MM.1S (cell line): ENCODE measurements at places on chromosomes 12 and 14.

GRCh38 chr12:125194163-125194773, 129.0 kb downstream of the AACS start:
- H3K4me3 ChIP-seq = no peak overlapping the region
- DNase-seq = no peak
- no peaks in the 10 kb centered on the region for H3K36me3 ChIP-seq
- H3K27ac ChIP-seq = no peak overlapping the region
- H3K4me1 ChIP-seq = no peaks in the 10 kb centered on the region

DNA sequence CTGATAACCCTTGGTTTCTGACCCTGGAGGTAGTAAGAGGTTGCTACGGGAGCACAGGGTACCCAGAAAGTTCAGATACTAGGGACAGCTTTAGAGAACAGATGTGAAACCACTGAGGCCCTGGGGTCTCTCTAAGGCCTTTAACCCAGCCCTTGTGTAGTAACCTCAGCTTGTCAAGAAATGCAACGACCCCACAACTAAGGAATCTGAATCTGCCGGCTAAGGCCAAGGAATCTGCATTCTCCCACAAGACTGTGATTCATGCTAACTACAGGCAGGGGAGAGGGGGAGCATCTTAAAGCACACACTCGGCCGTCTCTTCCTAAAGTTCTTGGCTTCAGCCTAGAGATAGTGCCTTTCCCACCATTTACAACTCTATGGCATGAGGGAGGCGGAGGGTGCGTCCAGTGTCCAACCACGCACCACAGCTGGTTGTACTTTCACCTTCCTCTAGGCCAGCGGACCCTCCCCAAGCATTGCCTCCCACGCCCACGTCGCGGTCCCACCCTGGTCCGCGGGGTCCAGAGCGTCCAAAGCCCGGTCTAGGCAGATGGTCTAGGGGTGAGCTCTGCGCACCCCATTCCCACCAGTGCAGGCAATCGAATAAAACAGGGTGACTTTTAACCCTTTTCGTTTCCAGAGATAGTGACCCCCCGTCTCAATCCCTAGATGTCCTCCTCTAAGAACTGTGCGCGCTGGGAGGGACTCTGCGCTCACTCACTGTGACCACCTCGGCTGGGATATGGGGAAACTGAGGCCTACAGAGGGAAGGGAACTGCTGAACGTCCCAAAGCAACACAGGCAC, 735 bp upstream of the VASH1 start:
- no peak overlapping the region for H3K27ac ChIP-seq
- no peaks in the 10 kb centered on the region for H3K36me3 ChIP-seq
- no peak for DNase-seq
- 0 out of 2 replicates have a peak, but pooled peaks cover 4% of the 10 kb centered on the region for H3K27me3 ChIP-seq
- H3K4me3 ChIP-seq = no peak overlapping the region; the same call in 1 of the 2 replicates
- no peaks in the 10 kb centered on the region for H3K4me1 ChIP-seq

- H3K27me3 ChIP-seq = peaks cover 87% of the 10 kb centered on the region
- no peak overlapping the region for H3K27ac ChIP-seq
- no peak overlapping the region for H3K4me3 ChIP-seq
- H3K36me3 ChIP-seq = no peaks in the 10 kb centered on the region
Observed at GRCh38 chr12:48973941-48974673, 2.6 kb upstream of the WNT10B start.

GRCh38 chr14:56431013-56431412, 148.6 kb upstream of the TMEM260 start:
- H3K4me3 ChIP-seq = no peak overlapping the region
- H3K27me3 ChIP-seq = no peaks in the 10 kb centered on the region
- H3K27ac ChIP-seq = no peak overlapping the region
- DNase-seq = no peak
- no peaks in the 10 kb centered on the region for H3K4me1 ChIP-seq

GRCh38 chr12:56253091-56253490, 5.1 kb downstream of the ANKRD52 start:
- H3K27ac ChIP-seq = no peak overlapping the region
- H3K4me1 ChIP-seq = 0 out of 2 replicates have a peak, but pooled peaks cover 4% of the 10 kb centered on the region
- H3K4me3 ChIP-seq = no peak overlapping the region
- no peak for DNase-seq

- peak; percentile 14 for DNase-seq
- H3K4me1 ChIP-seq = no peaks in the 10 kb centered on the region
- H3K27ac ChIP-seq = no peak overlapping the region
- no peaks in the 10 kb centered on the region for H3K27me3 ChIP-seq
Observed at GRCh38 chr14:101960225-101960624, 4.1 kb upstream of the DYNC1H1 start.

GRCh38 chr12:107845226-107845979, 70.9 kb downstream of the ASCL4 start:
- H3K27ac ChIP-seq = no peak overlapping the region
- H3K27me3 ChIP-seq = no peaks in the 10 kb centered on the region
- no peak overlapping the region for H3K4me3 ChIP-seq
- no peaks in the 10 kb centered on the region for H3K36me3 ChIP-seq
- 0 out of 2 replicates have a peak, but pooled peaks cover 2% of the 10 kb centered on the region for H3K4me1 ChIP-seq

- no peak overlapping the region for H3K27ac ChIP-seq
- DNase-seq = no peak
- H3K27me3 ChIP-seq = no peaks in the 10 kb centered on the region
- H3K4me1 ChIP-seq = no peaks in the 10 kb centered on the region
Observed at GRCh38 chr12:6396031-6396430, 12.1 kb downstream of the LTBR start.

DNA sequence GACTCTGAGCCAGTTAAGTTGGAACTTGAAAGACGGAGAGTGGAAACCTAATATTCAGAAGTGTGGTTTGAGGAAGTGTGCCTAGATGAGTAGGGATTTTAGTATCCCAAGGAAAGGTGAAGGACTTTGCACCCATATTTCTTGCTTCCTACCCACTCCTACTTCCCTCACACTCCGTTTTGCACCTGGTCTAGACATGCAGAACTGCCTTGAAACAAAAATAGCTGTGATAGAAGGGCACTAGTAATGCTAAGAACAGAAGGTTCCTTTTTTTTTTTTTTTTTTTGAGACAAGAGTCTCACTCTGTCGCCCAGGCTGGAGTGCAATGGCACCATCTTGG, 732 bp upstream of the ARF3 start:
- peak overlapping the region; percentile 95 for H3K4me3 ChIP-seq
- DNase-seq = no peak
- H3K27ac ChIP-seq = no peak overlapping the region
- H3K4me1 ChIP-seq = peaks cover 15% of the 10 kb centered on the region
- no peaks in the 10 kb centered on the region for H3K27me3 ChIP-seq
- H3K36me3 ChIP-seq = no peaks in the 10 kb centered on the region

GRCh38 chr12:30914986-30915591, 11.5 kb upstream of the TSPAN11 start:
- H3K27me3 ChIP-seq = no peaks in the 10 kb centered on the region
- H3K4me3 ChIP-seq = no peak overlapping the region
- H3K36me3 ChIP-seq = no peaks in the 10 kb centered on the region
- H3K4me1 ChIP-seq = no peaks in the 10 kb centered on the region

DNA sequence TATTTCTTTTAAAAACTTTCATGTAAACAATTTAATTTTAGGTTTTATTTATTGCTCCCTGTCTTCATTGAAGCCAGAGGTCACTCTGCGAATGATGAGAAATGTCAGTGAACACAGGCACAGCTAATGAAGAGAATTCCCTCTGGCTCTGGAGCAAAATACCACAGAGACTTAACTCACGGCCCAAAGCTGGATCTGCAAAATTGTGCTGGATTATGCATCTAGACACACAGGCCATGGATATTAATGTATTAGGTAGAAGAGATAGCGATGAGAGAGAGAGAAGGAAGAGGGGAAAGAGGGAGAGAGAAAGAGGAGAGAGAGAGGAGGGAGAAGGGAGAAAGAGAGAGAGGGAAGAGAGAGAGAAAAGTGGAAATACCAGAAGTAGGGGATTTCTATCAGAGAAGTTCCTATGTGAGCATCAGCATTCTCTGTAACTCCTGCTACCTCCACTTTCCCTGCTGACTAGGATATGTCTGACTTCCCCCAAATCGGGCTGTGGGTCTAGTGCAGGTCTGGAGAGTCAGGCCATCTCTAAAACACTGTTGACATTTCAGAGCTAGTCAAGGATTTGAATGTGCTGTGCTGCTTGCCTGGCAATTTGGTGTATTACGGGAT, 3.7 kb downstream of the ARHGDIB start:
- H3K4me3 ChIP-seq = peak overlapping the region; percentile 75
- peak overlapping the region; percentile 90 for H3K27ac ChIP-seq
- H3K36me3 ChIP-seq = no peaks in the 10 kb centered on the region; the same call in 1 of the 2 replicates
- H3K27me3 ChIP-seq = no peaks in the 10 kb centered on the region

GRCh38 chr12:20383612-20384011, 15.3 kb downstream of the PDE3A start:
- no peaks in the 10 kb centered on the region for H3K36me3 ChIP-seq
- no peak overlapping the region for H3K27ac ChIP-seq
- no peak overlapping the region for H3K4me3 ChIP-seq
- no peak for DNase-seq
- H3K27me3 ChIP-seq = no peaks in the 10 kb centered on the region

GRCh38 chr14:41606532-41607303, at the start of gene LRFN5:
LRFN5 (plus strand) TSS chr14:41606876.
- no peak within 1 kb of the TSS for H3K27ac ChIP-seq
- no peaks in the 10 kb centered on the region; the same call in 1 of the 2 replicates for H3K27me3 ChIP-seq
- DNase-seq = peak; percentile 14

GRCh38 chr14:76768671-76769500, 7.6 kb downstream of the VASH1 start:
- H3K4me1 ChIP-seq = no peaks in the 10 kb centered on the region
- no peaks in the 10 kb centered on the region for H3K36me3 ChIP-seq
- H3K4me3 ChIP-seq = no peak overlapping the region
- H3K27ac ChIP-seq = no peak overlapping the region
- DNase-seq = no peak

DNA sequence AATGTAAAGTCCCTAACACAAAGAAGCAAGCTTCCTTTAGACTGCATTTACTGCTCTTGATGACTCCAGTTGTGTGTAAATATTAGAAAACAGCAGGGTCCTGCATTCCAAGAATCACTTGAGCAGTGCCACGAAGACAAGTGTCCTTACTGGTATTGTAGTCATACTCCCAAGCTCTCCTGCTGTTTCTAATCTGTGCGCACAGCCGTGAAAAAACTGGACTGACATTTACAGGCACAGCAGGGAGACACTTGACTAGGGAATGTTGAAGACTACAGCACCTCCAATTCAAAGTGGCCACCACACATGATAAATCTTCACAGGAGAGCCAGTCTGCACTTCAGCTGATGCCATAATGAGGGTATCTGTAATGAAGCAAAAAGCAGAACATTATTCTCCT, 91.4 kb downstream of the VRK1 start:
- H3K27me3 ChIP-seq = no peaks in the 10 kb centered on the region
- peaks cover 22% of the 10 kb centered on the region for H3K4me1 ChIP-seq
- H3K27ac ChIP-seq = peak overlapping the region; percentile 79; the same call in 1 of the 2 replicates
- no peak overlapping the region for H3K4me3 ChIP-seq

- H3K36me3 ChIP-seq = no peaks in the 10 kb centered on the region
- DNase-seq = no peak
- H3K27me3 ChIP-seq = no peaks in the 10 kb centered on the region
- no peak overlapping the region for H3K4me3 ChIP-seq
Observed at GRCh38 chr12:58242796-58243630, 301.6 kb downstream of the ATP23 start.

DNA sequence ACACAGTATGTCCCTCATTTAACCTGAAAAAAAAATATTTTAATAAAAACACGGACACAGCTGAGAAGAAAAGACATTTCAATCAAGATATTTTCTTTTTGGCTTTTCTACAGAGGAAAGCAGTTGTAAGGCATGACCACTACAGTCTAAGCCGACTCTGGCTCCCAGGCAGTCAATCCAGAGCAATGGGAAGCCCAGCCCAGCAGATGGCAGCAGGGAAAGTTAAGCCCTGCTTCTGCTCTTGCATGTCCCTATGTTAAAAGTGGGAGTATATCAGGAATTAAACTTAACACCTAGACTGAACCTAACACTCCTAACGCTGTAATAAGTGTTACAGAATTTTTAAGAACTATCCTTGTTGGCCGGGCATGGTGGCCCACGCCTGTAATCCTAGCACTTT, 19.5 kb upstream of the HAL start:
- peaks cover 6% of the 10 kb centered on the region; the same call in 1 of the 2 replicates for H3K4me1 ChIP-seq
- H3K4me3 ChIP-seq = no peak overlapping the region
- no peaks in the 10 kb centered on the region for H3K27me3 ChIP-seq
- no peak overlapping the region for H3K27ac ChIP-seq
- H3K36me3 ChIP-seq = no peaks in the 10 kb centered on the region

GRCh38 chr12:47802312-47802711, 17.4 kb downstream of the HDAC7 start:
- 0 out of 2 replicates have a peak, but pooled peaks cover 3% of the 10 kb centered on the region for H3K36me3 ChIP-seq
- no peak overlapping the region for H3K27ac ChIP-seq
- H3K4me3 ChIP-seq = no peak overlapping the region

- no peak overlapping the region for H3K4me3 ChIP-seq
- no peaks in the 10 kb centered on the region for H3K36me3 ChIP-seq
- H3K27ac ChIP-seq = no peak overlapping the region
- DNase-seq = no peak
- H3K27me3 ChIP-seq = no peaks in the 10 kb centered on the region
- no peaks in the 10 kb centered on the region for H3K4me1 ChIP-seq
Observed at GRCh38 chr12:11408096-11408495, 12.7 kb upstream of the PRB2 start.

- DNase-seq = no peak
- no peaks in the 10 kb centered on the region for H3K36me3 ChIP-seq
- H3K4me3 ChIP-seq = no peak overlapping the region
Observed at GRCh38 chr12:26090836-26091510, 33.9 kb downstream of the BHLHE41 start.

- H3K36me3 ChIP-seq = no peaks in the 10 kb centered on the region
- H3K27ac ChIP-seq = no peak overlapping the region
- no peaks in the 10 kb centered on the region for H3K27me3 ChIP-seq
- no peak overlapping the region for H3K4me3 ChIP-seq
- DNase-seq = no peak
Observed at GRCh38 chr12:8581098-8581784, 31.4 kb downstream of the AICDA start.

DNA sequence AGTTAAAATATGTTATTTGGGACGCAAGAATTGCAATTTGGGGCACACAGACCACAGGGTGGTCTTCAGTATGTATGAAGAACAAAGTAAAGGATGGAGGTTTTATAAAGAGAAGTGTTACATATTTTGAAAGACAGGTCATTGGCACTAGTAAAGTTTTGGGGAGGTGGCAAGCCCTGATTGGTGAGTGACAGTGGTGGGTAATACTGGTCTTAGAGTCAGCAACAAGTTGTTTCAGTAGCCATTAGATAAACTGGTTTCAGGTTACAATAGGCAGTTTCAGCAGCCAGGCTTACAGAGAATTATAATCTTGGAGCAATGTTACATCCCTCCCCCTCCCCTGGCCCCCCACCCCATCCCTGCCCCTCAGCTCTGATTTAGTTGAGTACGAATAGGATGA, 17.5 kb downstream of the MARK3 start:
- no peak overlapping the region for H3K27ac ChIP-seq
- no peaks in the 10 kb centered on the region for H3K27me3 ChIP-seq
- no peaks in the 10 kb centered on the region for H3K36me3 ChIP-seq
- peak; percentile 17 for DNase-seq

- H3K27ac ChIP-seq = no peak overlapping the region
- no peaks in the 10 kb centered on the region for H3K27me3 ChIP-seq
- H3K36me3 ChIP-seq = no peaks in the 10 kb centered on the region
- DNase-seq = no peak
- no peak overlapping the region for H3K4me3 ChIP-seq
- H3K4me1 ChIP-seq = no peaks in the 10 kb centered on the region
Observed at GRCh38 chr14:93744876-93745275, 43.4 kb downstream of the PRIMA1 start.

- H3K36me3 ChIP-seq = no peaks in the 10 kb centered on the region
- H3K27me3 ChIP-seq = peaks cover 6% of the 10 kb centered on the region; the same call in 1 of the 2 replicates
- H3K27ac ChIP-seq = no peak overlapping the region
- H3K4me1 ChIP-seq = no peaks in the 10 kb centered on the region
- no peak overlapping the region for H3K4me3 ChIP-seq
Observed at GRCh38 chr12:52285851-52286530, 5.3 kb downstream of the KRT81 start.

GRCh38 chr14:95784137-95784536, 70.2 kb upstream of the TCL1A start:
- no peaks in the 10 kb centered on the region for H3K27me3 ChIP-seq
- H3K27ac ChIP-seq = no peak overlapping the region
- no peaks in the 10 kb centered on the region for H3K36me3 ChIP-seq
